ENCODE measurements at places on chromosomes 1 and 21.

DNA sequence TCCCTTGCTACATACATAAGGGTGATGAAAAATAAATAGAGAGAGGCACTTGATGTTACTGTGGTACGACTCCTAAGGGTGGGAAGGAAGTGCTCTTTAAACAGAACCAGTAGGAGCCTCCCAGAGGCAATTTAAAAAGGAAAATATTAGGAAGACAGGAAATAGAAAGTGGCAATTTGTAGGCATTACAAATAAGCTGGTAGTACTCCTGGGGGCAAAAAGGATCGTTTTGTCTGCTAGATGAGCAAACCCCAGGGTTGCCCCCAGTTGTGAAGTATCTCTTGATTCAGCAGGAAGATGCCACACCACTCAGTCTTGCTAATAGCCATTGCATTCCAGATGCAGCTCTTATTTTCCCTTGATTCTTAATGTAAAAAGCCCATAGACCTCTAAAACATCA, 303.0 kb downstream of the NTNG1 start:
- DNase-seq: no peak

DNA sequence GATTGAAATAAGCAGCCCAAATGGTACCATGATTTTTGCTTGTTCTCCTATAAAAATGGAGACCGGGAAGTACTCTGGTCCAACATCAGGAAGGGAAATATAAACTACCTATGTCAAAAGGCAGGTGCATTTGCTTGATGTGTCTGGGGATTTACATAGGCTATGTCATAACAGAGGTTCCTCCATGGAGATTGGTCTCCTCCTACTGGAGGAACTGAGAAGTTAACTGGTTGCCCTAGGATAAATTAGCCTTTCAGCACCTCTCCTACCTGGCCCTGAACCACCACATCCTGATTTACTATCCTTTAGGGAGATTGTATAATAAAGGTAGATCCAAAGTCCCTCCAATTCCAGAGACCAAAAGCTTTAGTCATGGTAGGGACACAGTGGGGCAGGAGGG, 1109.3 kb upstream of the B3GALT2 start:
- DNase-seq: no peak

DNA sequence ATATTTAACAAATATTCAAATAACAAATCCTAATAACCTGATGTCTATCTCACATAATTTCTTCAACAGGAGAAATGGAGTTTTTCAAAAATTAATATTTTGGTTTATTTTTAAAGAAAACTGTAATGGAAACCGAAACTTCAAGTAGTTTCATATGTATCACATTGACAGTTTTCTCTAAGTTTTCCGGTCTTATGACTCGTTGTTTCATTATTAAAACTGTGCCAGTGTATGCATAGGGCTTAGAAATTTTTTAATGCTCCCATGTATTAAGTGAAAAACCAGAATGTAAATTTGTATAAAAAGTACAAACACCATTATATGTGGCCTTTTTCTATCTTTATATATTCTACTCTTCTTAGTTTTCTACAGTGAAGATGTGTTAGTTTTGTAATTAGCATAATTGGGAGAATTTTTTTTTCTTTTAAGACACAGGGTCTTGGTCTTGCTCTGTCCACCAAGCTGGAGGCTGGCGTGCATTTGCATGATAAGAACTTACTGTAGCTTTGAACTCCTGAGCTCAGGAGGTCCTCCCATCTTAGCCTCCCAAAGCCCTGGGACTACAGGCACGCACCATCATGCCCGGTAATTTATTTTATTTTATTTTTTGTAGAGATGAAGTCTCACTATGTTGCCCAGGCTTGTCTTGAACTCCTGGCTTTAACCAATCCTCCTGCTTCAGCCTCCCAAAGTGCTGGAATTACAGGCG, 43.9 kb upstream of the SAMSN1 start:
- DNase-seq: no peak

GRCh38 chr1:25848531-25848930, 10.7 kb downstream of the AUNIP start:
- DNase-seq: no peak

DNA sequence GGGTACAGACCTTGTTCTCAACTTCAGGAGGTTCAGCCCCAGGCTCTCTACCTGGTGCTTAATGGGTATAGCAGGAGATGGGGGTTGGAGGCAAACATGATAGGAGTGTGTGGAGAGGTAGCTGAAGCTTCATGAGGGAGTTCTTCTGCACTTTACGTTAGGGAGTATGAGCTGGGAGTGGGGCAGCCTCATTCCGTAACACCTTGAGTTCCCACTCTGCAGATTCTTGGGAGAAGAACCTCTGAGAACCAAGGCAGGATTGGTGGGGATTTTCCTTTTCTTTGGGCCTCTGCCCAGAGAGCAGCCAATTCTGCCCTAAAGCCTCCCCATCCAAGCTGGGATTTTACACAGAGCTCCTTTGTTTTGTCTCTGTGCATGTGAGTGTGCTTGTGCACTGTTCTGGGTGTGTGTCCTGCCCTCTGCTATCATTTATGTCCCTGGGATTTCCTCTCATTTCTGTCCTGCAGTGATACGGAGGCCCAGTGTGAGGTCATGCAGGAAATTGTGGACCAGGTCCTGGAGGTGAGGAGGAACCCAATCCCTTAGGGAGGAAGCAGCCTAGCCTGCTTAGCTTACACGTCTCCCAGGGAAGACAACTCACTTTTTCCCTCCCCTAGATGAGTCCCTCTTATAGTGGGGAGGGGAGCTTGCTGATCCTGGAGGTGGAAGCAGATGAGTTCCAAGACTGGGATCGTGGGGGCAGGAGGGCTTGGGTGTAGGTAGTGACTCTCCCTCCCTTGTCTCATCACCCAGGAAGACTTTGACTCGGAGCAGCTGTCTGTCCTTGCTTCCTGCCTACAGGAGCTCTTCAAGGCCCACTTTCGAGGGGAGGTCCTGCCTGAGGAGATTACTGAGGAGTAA, 11.6 kb upstream of the SLC27A3 start:
- no peak for DNase-seq

DNA sequence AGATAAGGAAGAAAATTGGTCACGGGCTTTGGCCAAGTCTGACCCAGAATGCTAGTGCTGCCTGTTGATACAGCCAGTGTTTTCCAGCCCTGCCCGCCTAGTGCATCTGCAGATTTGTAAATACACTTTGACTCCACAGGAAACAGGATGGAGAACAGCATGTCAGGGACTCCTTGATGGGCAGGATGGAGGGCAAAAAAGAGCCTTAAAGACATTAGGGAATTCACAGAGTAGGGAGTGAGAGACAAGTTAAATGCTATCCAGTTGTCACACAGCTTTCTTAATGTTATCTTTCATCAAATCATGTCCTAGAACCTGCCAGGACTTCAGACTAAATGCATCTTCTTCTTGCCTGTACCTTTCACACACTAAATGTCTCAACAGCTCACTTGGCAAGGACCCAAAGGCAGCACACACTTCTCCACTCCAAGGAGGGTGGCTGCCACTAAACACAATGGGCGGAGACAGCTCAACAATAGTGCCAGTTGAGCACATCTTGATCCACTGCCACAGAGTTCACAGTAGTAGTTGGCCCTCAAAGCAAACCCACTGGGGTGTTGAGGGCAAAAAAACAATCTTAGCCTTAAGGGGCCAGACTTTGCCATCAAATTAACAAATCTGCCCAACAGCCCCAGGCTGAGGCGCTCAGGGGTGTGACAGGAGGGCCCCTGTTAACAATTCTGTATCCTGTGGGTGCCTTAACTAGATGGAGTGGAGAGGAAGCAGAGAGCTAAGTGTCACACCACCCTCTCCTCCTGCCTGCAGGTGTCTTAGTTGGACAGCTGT, 2.7 kb downstream of the HIVEP3 start:
- no peak for DNase-seq

- DNase-seq: no peak
These were observed 31.7 kb downstream of the LAMB3 start for GRCh38 chr1:209620487-209620884.

- no peak for DNase-seq
These were observed 23.8 kb downstream of the SIM2 start for GRCh38 chr21:36722370-36723368.

- no peak for DNase-seq
These were observed 42.8 kb upstream of the MARK1 start for GRCh38 chr1:220485131-220485530.

DNA sequence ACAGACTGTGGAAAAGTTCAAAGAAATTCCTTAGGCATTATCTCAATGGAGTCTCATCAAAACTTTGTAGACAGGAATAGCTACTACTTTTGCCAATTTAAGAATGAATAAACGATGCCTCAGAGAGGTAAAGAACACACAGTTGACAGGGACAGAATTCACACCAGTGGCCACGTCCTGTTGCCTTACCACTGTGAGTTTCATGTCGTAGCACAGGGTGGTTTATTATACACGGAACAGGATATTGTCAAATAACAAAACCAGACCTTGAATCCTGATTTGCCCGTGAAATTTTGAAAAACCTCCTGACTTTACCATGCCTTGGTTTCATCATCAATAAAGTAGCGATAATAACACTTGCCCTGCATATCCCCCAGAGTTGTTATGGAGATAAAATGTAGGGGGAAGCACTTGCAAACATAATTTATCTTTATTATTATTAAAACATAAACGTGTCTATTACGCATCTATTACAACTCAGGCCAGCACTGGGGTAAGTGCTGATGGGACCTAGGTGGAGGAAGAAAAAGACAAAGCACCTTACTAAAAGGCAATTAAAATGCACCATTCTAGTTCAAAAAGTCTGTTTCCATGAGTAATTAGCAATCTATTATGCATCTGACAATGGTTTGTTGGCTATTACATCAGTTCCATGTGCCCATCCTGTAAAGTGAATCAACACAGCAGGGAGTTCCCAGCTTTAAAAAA, 408.1 kb upstream of the RUNX1 start:
- no peak for DNase-seq

DNA sequence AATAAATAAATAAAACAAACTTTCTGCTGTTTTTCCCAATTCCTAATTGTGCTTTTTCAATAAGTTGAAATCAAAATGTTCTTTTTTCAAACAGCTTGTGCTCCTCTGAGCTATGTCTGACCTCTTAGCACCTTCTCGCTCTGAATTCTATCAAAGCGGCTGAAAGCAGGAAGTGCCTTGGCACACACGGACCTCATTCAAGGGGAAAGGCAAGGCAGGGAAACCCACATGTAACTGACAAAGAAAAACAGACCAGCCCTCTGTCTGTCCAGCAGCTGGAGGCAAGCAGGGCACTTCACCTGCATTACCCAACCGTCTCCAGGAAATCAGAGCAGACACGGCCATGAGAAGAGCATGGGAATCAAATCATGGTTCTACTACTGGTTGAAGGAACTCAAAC, 56.7 kb downstream of the PLPP3 start:
- DNase-seq: no peak

GRCh38 chr1:46370214-46370633, 23.9 kb upstream of the FAAH start:
- DNase-seq: no peak

GRCh38 chr1:45884700-45885099, 81.3 kb downstream of the MAST2 start:
- DNase-seq: no peak

DNA sequence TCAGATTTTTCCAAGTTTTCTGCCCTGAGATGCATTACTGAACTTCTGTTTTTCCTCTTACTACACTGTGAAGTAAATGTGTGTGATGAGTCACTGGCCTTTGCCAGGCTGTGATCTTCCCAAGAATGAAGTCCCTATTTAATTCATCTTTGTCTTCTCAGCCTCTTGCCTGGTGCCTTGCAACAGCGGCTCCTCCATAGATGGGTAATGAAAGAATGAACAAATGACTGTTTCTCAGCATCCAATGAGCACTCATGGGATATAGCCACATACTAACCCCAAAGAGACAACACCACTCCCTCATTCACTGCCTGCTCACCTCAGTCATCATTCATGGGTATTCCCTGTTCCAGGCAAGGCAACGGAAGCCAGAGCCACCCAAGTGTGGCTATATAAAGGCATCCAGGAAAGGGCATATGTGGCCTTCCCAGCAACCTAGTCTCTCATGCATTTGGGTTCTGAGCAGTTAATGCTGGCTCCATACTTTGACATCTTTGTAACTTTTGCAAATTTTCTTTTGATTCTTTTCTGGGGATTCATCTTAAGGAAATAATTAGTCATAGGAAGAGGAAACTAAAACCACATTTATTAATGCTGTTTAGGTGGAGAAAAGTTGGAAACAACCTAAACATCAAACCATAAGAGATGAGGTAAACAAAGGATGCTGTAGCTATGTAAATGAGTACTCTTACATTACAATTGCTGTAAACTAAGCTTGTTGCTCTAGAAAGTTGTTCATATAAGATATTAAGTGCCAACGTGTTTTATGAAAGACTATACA, 71.9 kb downstream of the HIVEP3 start:
- DNase-seq: no peak

DNA sequence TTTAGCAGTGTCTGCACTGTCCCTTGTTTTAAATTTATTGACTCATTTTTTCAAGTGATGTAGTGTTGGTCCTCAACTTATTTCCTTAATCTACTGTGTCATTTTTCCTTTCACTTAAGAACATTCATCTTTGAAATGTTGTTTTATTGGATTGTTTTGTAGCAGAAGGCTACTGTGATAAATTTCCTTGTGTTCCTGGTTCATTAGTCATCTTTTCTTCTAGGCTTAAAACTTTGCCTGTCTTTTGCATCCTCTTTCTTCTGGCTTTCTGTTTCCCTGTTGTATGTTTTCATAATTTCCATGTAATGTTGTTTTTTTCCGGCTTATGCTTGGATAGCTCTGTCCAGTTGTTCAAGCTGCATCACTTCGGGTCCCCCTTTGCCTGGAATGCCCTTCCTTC, 61.9 kb downstream of the UBE2T start:
- DNase-seq: no peak

GRCh38 chr1:186183219-186183618, 191.8 kb downstream of the TPR start:
- DNase-seq: no peak

DNA sequence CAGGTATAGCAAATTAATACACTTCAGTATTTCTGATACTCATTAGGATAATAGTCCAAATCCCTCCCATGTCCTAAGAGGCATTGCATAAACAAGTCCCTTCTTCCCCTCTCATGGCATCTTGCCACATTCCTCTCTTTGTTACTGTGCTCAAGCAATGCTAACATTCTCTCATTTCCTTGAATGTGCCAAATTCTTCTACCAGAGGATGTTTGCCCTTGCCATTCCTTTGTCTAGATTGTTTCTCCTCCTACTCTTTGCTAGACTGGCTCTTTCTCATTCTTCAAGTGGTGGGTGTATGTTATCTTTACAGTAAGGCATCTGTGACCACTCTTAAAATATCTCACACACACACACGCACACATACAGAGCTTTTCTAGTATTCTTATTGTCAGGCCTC, 621.0 kb upstream of the CXADR start:
- no peak for DNase-seq

DNA sequence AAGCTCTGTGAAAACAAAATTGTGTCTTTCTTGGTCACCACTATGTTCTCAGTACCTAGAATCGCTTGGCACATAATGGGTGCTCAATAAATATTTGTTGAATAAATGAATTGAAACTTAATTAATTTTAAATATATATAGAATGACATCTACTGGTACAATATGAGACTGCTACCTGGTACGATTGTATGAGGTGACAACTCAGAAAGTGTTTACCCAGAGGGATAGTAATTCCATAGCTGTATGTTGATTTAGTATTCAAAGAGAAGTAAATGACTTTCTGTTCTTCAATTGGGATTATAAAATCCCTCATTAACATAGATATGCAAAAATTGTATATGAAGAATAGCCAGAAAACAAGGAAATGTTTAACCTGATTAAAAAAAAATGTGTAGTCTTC, 128.7 kb downstream of the RPS6KC1 start:
- no peak for DNase-seq
